ENCODE measurements at places on chromosomes 11 and 22. TPM values are rescaled to one million over a fixed set of nuclear protein-coding genes. Genes with fewer than 3 reads are reported as not detected.

- DNase-seq, result no peak
Observed at GRCh38 chr11:96145163-96145585, 197.8 kb downstream of the MAML2 start.

DNA sequence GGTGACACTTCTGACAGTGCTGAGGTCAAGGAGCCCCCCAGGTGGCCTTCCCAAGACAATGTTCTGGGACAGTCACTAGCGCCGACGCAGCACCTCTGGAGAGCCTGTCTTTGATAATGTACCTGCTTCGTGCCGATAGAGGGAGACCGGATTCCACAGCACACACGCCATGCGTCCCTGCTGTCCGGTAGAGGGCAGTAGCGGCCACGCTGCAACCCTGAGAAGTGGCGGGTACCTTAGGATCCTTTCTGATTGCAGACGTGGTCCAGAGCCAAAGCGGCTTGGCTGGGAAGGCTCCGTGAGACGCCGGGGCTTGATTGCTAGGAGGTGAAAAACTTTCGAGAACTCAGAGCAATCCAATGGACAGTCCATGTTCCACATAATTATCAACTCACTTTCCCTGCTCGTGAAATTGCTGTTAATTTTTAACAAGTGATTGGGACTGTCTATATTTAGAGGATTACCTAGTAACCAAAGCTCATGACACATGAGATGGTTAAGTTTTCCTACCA lies 11.4 kb upstream of the BARX2 start:
- peak; percentile 23 for DNase-seq

DNA sequence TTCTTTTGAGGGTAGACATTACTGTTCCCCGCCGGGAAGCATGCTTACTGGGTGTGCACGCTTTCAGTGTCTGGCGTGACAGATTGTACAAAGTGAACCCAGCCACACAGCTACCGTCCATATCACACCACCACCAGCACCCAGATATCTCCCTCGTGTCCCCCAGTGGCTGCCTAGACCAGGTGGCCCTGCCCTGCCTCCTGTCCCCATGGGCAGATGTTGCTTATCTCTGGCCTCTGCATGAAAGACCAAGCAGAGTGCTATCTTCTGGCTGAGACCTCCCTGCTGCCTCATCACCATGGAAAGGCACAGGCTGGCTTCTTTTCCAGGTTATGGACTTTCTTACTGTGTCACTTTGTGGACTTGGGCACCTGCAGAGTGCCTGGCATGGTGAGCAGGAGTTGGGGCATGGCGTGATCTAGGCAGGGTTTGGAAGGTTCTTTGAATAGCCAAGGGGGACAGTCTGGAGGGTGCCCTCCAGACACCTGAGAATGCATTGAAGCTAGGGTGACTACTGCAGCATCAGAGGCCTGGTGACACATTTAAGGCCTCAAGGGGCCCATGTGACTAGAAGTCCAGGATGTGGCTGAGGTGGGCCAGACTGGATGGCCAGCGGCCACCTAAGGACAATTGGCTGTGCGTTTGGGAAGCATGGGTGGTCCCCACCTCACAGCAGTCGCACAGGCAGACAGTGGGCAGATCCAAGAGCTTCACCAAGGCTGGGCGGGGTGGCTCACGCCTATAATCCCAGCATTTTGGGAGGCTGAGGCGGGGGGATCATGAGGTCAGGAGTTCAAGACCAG lies 4.7 kb downstream of the TANGO2 start:
- no peak for DNase-seq

GRCh38 chr11:121930004-121930965 lies 185.7 kb downstream of the BLID start:
- peak; percentile 16 for DNase-seq

- DNase-seq, result no peak
Observed at GRCh38 chr11:77471558-77472193, 2.2 kb downstream of the PAK1 start.

GRCh38 chr22:19086896-19087295 lies 35.3 kb downstream of the DGCR2 start:
- no peak for DNase-seq

- no peak for DNase-seq
Observed at GRCh38 chr22:21734540-21735199, 924 bp downstream of the YPEL1 start.

DNA sequence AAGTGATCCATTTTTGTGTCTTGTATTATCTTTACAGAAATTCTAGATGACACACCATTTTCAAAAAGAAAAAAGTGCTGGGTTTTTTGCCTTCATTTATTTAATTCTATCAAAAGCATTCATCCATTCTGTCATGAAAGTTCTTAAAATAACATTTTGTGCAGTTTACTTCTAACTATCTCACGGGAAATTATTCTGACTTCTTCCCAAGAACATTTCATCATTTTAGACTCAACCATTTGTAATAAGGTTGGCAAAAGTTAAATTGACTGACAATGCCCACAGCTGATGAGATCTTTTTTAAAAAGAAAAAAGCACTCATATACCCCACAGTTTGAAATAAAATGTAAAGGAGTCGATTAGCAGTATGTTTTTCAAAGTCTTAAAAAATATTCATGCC lies 68.5 kb downstream of the SBF2 start:
- no peak for DNase-seq

DNA sequence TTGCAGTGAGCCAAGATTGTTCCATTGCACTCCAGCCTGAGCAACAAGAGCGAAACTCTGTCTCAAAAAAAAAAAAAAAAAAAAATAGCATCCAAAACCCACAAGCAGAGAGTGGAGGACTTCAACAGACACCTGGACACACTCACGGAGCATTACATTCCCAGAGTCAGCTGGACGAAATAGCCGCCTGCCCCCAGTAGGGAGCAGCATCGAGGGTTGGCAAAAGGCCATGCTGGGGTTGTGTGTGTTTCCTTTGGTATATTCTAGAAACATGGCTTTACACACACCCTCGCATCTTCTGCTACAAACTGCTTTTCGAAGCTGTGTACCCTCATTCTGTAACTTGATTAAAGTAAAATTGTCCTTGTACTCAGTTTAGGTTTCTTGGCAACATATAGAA lies 5.3 kb downstream of the ADA2 start:
- DNase-seq, result no peak

Gene HORMAD2
- 0.41 TPM for total RNA-seq

Gene OR52N4
- not detected for total RNA-seq

Gene FXYD6
- 69.3 TPM for total RNA-seq

Gene KRTAP5-2
- total RNA-seq, result not detected

Gene ANO5
- total RNA-seq, result 22.0 TPM

Gene PNPLA3
- total RNA-seq, result 17.5 TPM

Gene TEAD1
- 12.2 TPM for total RNA-seq

Gene PKP3
- total RNA-seq, result not detected

Data from frontal cortex (tissue), 4 donors.